ENCODE measurements at places on chromosomes 13 and 19. TPM values are rescaled to one million over a fixed set of nuclear protein-coding genes. Genes with fewer than 3 reads are reported as not detected.

KCTD4 gene
- total RNA-seq = 0.22 TPM

VSTM2B gene
- not detected for total RNA-seq

SLC25A41 gene
- total RNA-seq = not detected

VSTM1 gene
- not detected for total RNA-seq

ONECUT3 gene
- total RNA-seq = not detected

DNA sequence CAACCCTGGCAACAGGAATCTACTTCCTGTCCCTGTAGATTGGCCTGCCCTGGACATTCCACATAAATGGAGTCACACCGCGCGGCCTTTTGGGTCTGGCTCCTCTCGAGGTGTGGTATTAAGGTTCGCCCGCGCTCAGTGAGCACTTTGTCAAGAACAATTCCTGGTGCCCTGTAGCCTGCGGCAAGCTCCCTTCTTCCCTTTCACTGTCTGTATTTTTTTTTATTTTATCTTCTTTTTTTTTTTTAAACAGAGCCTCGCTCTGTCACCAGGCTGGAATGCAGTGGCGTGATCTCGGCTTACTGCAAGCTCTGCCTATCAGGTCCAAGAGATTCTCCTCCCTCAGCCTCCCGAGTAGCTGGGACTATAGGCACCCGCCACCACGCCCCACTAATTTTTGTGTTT lies 28.3 kb downstream of the PEX11G start:
- DNase-seq = peak; percentile 93

DNA sequence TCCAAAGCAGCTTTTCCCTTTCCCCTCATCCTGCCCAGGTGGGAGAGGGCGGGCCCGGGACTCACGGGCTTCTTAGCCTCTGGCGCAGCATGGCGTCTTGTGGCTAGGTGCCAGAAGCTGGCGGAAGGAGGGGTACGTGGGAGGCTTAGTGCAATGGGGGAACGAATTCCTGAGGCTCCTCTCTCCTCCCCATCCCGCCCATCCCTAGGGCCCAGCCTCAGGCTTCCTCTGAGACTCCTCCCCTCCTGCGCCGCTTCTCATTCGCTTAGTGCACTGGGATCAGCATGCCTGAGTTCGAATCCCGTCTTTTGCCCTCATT lies 297.8 kb downstream of the ZNF536 start:
- no peak for DNase-seq

- DNase-seq = no peak
Observed at GRCh38 chr13:107299717-107300116, 731.8 kb upstream of the ARGLU1 start.

DNA sequence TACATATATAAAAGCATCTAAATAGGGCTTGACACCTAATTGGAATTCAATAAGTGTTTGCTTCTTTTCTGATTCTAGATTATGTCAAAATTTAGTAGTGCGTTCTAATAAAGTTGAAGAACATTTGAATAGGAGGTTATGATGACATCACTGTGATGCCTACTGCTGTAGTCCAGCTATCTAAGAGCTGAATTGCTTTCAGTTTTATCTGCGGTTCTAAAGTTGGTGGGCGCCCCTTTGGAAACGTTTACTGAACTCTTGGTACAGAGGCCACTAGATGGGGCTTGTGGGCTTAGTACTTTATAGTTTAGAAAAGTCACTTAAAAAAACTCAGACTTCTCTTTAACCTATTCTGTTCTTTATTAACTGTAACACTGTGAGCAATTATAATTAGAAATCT lies 776.9 kb downstream of the GPC5 start:
- peak; percentile 25 for DNase-seq

DNA sequence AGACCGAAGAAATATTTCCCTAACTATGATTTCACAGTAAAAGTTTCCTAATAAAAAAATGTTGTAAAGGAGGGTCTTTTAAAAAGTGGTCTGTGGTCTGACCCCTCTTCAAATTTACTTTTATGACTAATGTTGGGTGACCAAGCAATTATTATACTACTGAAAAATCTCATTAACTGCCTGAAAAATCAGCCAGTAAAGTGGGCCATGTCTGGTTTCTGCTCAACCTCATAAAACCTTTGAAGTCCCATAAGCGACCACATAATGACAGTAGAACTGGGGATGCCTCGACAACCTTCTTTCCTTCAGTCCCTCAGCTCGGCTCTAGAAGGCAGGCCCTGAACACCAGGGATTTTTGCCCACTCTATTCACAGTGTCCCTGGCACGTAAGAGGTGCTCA lies 434.3 kb downstream of the EFNB2 start:
- peak; percentile 49 for DNase-seq

GRCh38 chr13:70237131-70237530 lies 128.9 kb upstream of the KLHL1 start:
- no peak for DNase-seq

DNA sequence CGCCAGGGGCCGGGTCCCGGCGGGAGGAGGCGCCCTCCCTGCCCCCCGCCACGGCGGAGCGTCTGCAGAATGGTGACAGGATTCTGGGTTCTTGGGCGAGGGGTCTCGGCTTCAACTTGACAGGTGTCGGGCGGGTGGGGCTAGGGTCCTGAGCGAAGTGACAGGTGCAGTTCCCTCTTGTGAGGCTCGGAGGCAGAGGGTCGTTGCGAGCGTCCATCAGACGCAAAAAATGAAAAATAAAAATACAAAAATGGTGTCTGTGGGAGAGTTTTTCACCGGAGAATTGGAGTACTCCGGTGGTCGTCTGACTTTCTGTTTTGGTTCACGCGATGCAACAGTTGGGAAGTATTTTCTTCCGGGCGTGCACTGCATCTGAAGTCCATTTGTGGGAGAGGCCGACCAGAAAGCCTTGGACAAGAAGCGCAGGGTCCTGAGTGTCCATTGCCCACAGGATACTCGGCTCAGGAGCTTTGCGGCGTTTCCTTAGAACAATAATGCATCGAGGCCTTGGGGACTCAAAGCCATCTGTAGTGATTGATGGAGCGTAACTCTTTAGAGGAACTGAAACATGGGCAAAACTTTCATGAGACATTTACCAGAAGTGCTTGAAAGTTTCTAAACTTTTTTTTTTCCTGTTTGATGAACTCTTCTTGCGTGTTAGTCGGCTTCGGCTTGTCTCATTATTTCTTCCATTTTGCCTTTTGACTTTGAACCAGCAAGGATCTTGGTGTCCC lies 759 bp downstream of the RB1 start:
- peak; percentile 64 for DNase-seq

All from M059J (cell line).